ENCODE measurements at places on chromosomes 12 and 14.

DNA sequence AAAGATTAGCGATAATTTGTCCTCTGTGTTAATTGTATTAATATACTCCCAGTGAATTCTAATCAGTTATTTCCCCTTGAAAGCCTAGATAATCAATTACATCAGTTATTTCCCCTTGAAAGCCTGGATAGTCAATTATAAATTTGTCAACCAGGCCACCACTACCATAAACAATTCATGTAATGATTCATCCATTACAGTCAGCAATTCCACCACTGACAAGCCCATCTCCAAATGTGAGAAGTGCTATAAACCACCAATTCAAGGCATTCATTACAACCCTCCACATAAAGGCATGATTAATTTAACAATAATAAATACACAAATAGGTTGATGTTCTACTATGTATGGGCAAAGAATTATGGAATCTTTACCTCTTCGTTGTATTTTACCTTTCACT, 40.9 kb downstream of the INTS13 start:
- DNase-seq, result no peak

GRCh38 chr12:24134092-24134491, 184.6 kb upstream of the SOX5 start:
- no peak for DNase-seq

GRCh38 chr12:32198555-32198954, 91.9 kb downstream of the BICD1 start:
- DNase-seq, result no peak

DNA sequence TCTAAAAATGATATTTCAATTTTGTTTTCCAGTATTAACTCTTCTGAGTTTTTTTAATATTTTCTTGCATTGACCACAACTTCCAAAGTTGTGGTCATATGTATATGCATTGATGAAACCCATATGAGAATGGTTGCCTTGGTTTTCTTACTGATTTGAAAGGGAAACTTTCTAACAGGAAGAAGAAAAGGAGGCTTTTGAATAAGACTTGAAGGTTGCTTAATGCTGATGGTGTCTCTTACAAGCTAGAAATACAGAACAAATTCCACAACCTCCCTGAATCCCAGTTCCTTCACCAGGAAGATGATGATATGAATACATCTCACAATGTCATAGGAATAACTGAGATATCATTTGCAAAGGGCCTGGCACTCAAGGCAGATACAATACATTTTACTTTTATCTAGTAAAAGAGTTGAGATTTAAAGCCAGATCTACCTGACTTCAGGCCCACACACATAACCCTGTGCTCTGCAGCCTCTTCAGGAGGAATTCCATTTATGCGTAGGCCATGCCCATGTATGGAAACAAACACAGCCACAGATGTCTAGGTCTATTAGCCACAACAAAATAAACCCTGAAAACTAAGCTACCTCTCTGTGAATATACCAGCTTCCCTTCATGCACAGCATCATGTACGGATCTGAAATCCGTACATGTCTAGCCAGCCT, 165.4 kb upstream of the PLEKHG7 start:
- no peak for DNase-seq

DNA sequence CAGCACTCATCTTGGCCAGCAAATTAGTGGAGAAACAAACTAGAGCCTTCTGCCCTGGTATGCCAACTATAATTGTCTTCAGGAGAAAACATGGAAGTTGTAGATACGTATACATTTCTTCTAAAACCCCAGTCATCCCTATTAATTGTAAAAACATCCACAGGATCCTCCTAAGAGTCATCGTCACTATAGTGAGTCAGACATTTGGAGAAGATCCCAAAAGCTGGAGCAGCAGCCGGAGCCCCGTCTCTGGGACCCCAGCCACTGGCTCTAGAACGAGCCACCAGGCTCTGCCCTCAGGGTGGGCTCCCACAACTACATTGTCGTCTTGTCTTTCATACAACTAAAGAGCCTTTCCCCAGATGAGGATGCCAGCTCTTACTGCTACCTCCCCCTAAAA, 15.5 kb downstream of the PRKAB1 start:
- no peak for DNase-seq

- DNase-seq, result no peak
These were observed 41.1 kb downstream of the AREL1 start for GRCh38 chr14:74671789-74672188.

DNA sequence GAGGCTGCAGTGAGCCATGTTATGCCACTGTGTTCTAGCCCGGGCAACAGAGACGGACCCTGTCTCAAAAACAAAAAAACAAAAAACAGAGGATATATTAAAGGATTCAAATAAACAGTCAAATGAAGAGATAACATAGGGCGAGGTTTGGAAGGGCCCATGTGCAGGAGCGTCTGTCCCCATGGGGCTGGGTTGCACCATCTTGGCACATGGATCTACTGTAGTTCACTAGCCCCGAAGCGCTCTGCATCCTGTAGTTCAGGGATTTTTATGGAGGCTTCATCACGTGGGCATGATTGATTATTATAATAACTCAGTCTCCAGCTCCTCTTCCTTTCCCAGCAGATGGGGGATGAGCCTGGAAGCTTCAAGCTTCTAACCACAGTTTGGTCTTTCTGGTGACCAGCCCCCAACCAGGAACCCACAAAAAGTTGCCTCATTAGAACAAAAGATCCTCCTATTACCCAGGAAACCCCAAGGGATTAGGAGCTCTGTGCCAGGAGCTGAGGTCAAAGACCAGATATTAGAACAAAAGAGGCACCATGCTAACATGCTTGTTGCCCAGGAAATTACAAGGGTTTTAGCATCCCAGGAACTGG, 59.9 kb downstream of the HCAR2 start:
- DNase-seq, result no peak

GRCh38 chr12:27517546-27517945, 6.5 kb upstream of the PPFIBP1 start:
- no peak for DNase-seq

DNA sequence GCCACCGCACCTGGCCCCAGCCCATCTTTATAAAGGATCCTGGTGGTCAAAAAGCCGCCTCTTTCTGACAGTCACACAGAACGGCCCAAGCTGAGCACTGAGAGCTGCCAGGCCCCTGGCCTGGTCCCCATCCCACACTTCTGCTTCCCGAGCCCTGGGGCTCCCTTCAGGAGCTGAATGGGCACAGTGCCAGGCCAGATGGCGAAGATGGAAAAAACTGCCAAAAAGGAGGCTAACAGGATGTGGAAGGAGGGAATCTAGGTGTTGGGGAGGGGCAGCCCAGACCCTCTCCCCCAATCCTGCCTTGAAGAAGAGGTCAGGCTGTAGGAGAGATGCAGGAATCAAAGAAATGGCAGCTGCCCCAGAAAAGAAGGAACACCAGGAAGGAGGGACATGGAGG, 5.0 kb downstream of the LPAR5 start:
- DNase-seq, result no peak

DNA sequence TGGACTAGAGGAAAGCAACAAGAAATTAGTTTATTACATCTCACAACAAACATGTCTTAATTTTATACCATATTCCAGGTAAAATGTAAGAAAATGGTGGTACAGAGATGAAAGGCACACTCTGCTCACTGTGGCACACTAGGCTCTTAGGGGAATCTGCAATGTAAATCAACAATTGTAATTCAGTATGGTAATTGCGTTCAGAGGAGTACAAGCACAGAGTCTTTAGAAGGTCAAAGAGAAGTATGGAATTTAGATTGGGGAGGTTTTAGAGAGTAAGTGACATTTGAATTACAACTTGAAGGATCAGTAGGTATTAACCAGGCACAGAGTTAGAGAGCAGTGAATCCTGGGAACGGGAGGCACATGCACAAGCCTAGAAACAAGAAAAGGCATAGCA, 694.0 kb upstream of the USP15 start:
- no peak for DNase-seq

DNA sequence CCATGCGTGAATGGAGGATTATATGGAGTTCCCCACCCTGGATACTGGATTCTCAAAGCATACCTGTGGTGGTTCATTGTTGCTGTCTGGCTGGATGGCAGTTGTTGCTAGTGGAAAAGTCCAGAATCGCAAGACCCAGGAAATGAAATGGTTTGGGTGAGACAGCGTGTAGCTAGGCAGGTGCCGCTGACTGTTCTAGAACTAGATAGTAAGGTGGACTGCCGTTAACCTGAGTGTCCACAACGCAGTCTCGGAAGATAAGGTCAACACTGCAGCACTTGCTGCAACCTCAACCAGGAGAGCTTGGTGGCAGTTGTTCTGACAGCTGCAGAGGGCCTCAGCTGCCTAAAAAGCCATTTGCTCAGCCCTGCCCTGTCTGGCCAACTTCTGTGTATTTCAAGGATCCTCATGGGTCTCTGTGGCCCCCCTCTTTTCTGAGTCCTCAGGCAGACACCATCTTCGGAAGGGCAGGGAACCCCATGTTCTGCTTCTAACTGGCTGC, 15.5 kb upstream of the IRF2BPL start:
- DNase-seq, result no peak

DNA sequence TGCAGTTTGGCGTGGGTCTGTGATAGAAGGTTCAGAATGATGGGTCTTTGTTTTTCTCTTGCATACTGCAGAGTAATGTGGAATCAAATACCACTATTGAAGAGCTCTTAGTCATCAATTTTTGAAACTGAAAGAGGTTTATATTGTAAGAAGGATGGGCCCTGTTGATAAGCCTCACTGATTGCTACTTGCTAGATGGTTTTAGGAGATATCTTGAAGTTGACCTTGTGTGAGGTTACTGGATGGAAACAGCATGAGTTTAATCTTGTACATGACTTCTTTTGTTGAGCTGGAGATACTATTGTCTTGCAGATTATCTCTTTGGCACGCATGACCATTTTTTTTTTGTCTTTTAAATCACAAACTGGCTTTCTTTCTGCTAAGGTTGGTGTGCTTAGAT, 13.8 kb downstream of the BICD1 start:
- no peak for DNase-seq

DNA sequence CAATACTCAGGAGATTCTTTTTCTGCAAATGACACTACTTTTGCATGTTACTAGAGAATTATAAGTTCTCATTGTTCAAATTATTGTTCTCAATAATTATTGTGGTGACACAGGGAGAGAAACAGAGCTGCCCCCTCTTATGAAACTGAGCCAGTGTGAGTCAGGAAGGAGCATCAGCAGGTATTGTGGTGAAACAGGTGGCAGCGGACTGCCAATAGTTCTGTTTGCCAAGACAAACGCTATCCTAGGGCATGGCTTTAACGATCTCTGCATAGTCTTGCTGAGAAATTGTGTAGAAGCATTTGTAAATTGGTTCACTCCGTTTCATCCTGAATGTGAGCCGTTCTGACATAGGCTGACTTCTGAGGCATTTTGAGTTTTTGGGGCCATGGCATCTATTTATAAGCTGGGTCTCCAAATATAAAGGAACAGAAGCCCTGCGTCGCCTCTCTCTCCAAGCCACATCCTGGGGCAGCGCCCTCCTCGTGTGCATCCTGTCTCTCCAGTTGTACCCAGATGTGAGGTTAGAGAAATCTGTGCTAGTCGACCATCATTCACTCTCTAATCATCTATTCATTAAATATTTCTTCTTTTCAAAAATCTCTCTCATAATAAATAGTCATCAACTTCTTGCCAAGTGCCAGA, 15.8 kb upstream of the PPP4R4 start:
- DNase-seq, result no peak

DNA sequence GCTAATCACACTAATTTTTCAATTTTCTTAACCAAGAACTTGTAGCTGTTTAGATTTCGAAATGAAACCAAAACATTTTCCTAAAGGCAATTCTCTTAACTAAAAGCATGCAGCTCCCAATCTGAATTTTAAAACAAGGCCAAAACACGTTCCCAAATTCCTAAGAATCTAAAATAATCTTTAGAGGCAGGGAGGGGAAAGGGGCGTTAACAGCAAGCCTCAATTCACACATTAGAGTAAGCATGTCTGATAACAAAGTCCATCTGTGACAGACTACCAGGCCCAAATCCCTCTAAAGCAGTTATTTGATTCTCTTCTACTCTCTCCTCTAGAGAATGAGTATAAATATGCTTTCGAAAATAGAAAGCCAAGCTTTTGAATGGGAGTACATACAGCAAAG, 754 bp downstream of the ATG14 start:
- DNase-seq, result no peak

- peak; percentile 35 for DNase-seq
These were observed 7.8 kb downstream of the NIN start for GRCh38 chr14:50823051-50823761.

DNA sequence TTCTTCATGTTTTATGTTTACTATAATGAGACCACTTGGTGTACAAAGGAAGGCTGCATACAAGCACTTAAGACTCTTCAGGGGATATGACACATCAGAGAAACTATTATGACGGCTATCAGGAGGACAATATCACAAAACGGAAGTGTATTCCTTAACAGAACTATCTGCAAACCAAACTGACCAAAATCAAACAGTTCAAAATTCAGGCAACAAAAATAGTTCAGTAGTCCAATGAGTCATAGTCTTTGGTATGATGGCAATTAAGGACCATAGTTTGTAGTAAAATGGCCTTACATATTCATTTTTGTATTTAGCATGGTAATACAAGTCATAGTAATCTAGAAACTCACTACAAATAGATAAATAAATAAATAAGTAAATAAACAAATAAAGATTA, 1638.7 kb upstream of the SEL1L start:
- no peak for DNase-seq

GRCh38 chr12:27521066-27521465, 2.9 kb upstream of the PPFIBP1 start:
- no peak for DNase-seq

DNA sequence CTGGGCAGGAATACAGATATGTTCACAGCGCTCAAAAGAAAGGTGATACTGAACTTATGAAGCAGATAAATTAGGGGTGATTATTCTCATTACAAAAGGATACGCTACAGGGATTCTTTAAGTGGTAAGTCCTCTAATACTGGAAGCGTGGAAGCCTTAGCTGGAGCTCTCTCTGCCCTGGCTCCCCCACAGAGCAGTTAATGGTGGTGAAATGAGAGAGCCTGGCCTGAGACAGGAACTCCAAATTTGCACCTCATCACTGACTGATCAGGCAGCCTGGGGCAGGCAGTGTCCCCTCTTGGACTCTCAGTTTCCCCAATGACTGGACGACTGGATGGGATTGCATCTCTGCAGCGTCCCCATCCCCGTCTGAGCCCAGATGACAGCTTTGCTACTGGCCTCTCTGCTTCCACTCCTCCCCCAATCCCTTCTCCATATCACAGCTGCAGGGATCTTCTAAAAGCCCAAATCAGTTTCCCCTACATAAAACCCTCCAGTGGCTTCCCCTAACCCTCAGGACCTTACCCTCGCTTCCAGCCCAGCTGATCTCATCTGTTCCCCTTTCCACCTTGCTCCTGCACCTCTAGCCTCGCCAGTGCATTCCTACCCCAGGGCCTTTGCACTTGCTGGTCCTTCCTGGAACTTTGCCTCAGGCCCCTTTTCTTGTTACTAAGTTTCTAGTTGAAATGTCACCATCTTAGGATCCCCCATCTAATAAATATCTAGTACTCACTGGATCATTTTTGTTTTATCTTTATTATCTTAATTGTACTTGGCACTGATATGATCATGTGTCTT, 171.7 kb upstream of the LHX5 start:
- no peak for DNase-seq

- no peak for DNase-seq
These were observed 3.5 kb upstream of the SCNN1A start for GRCh38 chr12:6378709-6379472.

Measured in activated T-cell treated with anti-CD3 and anti-CD28 coated beads, Interleukin-2, amount 50 U/mL, for 48 hours (primary cell).